ENCODE measurements at places on chromosomes 16 and 17.

- H3K27ac ChIP-seq: no peak overlapping the region
- no peaks in the 10 kb centered on the region for H3K27me3 ChIP-seq
- no peak for DNase-seq
Measured at GRCh38 chr17:32185875-32186274, 43.6 kb downstream of the RHOT1 start.

GRCh38 chr17:51088287-51088686 is 32.4 kb downstream of the SPAG9 start:
- H3K27me3 ChIP-seq: no peaks in the 10 kb centered on the region
- no peak overlapping the region for H3K27ac ChIP-seq
- H3K4me3 ChIP-seq: no peak overlapping the region
- no peak for DNase-seq
- H3K4me1 ChIP-seq: peaks cover 7% of the 10 kb centered on the region

DNA sequence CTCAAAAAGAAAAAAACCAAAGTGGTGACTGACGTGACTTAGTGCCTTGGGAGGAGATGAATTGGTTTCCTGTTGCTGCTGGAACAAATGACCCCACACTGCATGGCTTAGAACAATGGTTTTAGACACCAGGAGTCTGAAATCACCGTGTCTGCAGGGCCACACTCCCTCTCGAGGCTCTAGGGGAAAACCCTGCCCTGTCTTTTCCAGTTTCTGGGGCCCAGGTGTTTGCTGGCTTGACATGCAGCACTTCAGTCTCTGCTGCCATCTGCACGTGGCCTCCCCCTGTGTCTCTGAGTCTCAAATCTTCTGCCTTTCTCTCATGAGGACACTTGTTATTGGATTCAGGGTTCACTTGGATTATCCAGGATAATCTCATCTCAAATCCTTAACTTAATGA is 323.8 kb upstream of the TNRC6C start:
- no peaks in the 10 kb centered on the region for H3K36me3 ChIP-seq
- no peaks in the 10 kb centered on the region for H3K4me1 ChIP-seq
- no peak for DNase-seq
- no peak overlapping the region for H3K4me3 ChIP-seq
- H3K27me3 ChIP-seq: no peaks in the 10 kb centered on the region

DNA sequence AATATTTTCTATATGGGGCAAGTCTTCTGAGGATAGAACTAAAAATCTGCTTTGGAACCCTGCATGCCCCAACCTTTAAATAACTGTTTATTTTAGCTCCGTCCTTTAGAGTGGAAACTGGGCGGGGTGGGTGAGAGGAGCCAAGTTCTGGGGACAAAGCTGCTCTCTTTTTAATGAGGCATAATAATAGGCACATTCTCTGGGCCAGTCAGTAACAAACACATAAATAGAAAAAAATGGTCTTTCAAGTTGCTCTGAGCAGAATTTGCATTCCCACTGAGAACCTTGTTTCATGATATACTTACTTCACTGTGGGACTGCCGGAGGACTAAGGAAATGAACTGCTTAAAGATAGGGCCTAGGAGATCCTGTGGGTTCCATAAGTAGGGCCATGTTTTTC is 51.5 kb downstream of the KNOP1 start:
- no peak overlapping the region for H3K4me3 ChIP-seq
- peak overlapping the region; percentile 10 for H3K27ac ChIP-seq
- no peak for DNase-seq
- H3K36me3 ChIP-seq: peaks cover 11% of the 10 kb centered on the region

DNA sequence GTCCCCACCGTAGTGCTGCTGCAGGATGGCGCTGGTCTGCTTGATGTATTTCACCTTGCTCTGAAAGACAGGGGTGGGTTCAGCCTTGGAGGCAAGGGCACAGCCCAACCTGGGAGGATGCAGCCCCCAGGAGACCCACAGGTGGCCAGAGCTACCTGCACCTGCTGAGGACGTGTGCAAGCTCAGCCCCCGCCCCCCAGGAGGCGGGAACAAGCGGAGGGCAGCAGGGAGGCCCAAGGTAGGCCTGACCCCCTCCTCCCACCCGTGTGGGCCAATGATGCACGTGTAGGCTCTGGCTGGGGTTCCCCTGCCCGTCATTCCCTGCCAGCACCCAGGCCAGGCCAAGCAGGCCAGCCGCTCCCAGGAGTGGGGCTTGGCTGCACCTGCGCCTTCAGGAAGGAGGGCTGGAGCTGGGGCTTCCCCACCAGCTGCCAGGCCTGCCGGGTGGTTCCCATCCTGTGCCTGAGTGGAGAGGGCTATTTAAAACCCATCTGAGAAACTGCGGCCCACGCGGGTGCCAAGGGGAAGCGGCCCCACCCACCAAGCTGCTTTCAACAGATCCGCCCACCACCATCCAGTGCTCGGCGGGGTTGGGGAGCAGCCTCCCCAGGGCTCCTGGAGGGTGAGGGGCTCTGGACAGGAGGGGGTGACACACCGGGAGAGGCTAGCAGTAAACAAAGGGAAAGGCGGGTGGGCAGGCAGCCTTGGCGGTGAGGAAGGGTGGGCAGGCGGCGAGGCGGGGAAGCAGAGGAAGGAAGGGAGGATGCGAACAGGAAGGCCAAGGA is 3.8 kb downstream of the NTHL1 start:
- DNase-seq: no peak
- H3K27me3 ChIP-seq: no peaks in the 10 kb centered on the region
- no peaks in the 10 kb centered on the region for H3K36me3 ChIP-seq
- H3K4me3 ChIP-seq: no peak overlapping the region
- H3K4me1 ChIP-seq: peaks cover 15% of the 10 kb centered on the region

- peak; percentile 24 for DNase-seq
Measured at GRCh38 chr17:45784741-45785479, 790 bp downstream of the CRHR1 start.

- DNase-seq: peak; percentile 64
- peak within 1 kb of the TSS; percentile 95 for H3K4me3 ChIP-seq
Measured at GRCh38 chr16:57485916-57486857, at the start of gene DOK4. Gene DOK4 (minus strand): TSS chr16:57486493. CDS start chr16:57479507, 6,986 bp downstream.

- H3K4me3 ChIP-seq: peak within 1 kb of the TSS; percentile 69
- no peaks in the 10 kb centered on the region for H3K36me3 ChIP-seq
- DNase-seq: no peak
- no peak within 1 kb of the TSS for H3K27ac ChIP-seq
- peaks cover 78% of the 10 kb centered on the region for H3K27me3 ChIP-seq
Measured at GRCh38 chr17:73644145-73645049, at the start of gene SDK2. Gene SDK2 (minus strand): TSS chr17:73644445. CDS start chr17:73644088, 357 bp downstream.

DNA sequence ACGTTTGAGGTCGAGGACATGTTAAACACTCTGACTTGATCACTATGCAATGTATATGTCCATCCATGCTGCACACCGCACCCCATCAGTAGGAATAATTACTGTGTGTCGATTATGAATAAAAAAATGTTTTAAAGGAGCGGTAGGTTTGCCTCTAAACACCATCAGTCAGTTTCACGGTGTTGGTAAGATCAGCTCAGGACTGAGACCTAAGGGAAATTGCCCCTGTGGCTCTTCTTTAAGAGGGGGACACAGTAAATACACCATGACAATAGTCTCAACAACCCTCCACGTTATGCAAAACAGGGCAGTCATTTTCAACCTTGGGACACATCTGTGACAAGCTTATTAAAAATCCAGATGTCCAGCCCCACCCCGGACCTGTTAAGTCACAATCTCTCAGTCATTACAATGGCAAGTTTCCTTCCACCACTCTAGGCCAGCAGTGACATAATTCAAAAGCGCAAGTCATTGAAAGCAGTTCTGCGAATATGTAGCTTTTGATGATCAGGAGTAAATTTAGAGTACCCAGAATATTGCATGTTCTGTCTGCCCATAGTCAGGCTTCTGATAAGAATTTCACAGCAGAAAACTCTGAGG is 1.2 kb downstream of the ATMIN start:
- H3K27ac ChIP-seq: no peak overlapping the region
- peaks cover 11% of the 10 kb centered on the region for H3K36me3 ChIP-seq
- peaks cover 22% of the 10 kb centered on the region for H3K4me1 ChIP-seq
- no peaks in the 10 kb centered on the region for H3K27me3 ChIP-seq
- DNase-seq: no peak

GRCh38 chr17:3693829-3694231 is 2.1 kb downstream of the P2RX5 start:
- H3K27ac ChIP-seq: peak overlapping the region; percentile 79
- peak overlapping the region; percentile 86 for H3K4me3 ChIP-seq
- DNase-seq: peak; percentile 49
- H3K27me3 ChIP-seq: no peaks in the 10 kb centered on the region

DNA sequence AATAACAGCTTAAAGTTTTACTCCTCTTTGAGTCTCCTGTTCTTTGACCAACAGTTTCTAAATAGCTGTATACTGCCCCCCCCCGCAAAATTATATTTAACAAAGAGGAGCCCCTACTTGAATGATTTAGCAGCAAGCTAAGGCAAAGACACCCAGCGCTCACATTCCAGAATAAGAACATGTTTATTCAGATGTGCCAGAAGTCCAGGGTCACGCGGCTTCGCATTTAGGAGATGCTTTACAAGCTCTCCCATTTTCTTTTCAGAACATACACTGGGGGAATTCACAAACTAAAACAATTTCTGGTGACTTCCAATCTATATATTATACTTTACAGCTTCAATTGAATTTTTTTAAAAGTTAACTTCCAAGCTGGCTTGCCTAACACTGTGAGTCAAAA is 5.3 kb downstream of the PLD6 start:
- no peak for DNase-seq
- no peaks in the 10 kb centered on the region for H3K27me3 ChIP-seq
- H3K36me3 ChIP-seq: peaks cover 19% of the 10 kb centered on the region
- no peak overlapping the region for H3K4me3 ChIP-seq

DNA sequence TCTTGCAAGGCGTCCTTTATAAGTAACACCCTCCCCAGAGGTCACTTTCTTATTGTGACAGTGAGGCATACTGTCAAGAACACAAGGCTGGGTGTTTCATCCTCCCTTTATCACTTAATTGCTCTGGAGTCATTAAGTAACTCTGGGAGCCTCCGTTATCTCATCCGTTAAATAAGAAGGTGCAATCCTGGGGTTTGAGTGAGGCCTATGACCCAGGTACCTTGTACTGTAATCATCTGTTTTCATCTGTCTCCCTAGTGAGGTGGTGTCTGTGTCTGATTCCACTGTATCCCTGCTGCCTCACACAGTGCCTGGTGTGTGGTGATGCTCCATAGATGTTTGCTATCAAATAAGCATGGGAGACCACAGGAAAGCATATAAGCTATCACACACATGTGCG is 17.7 kb downstream of the TNS4 start:
- peaks cover 5% of the 10 kb centered on the region for H3K36me3 ChIP-seq
- no peak overlapping the region for H3K4me3 ChIP-seq
- DNase-seq: no peak

DNA sequence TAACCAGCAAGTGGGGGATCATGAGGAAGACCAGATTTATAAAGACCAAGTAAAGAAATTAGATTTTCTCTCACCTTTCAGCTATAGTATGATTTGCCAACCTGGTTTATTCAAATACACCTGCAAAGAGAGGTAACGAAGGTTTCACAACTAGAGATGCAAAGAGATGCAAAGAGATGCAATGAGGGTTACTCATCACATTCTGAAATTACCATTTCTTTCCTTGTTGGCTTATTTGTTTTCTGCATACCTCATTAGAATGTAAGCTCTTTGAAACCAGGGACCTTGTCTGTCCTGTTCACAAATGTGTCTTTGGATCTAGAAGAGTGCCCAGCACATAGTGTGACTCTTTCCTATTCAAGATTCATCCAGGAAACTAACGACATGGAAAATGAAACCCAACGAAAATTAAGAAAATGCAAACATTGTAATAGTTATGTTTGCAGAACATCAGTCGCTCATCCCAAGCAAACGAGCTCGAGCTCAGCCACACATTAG is 9.0 kb upstream of the LONP2 start:
- peaks cover 4% of the 10 kb centered on the region for H3K36me3 ChIP-seq
- H3K27ac ChIP-seq: no peak overlapping the region
- H3K27me3 ChIP-seq: peaks cover 3% of the 10 kb centered on the region
- DNase-seq: no peak
- H3K4me3 ChIP-seq: no peak overlapping the region
- no peaks in the 10 kb centered on the region for H3K4me1 ChIP-seq

GRCh38 chr17:78939615-78940014 is 14.4 kb upstream of the TIMP2 start:
- DNase-seq: no peak
- H3K4me1 ChIP-seq: peaks cover 2% of the 10 kb centered on the region
- H3K27ac ChIP-seq: no peak overlapping the region
- no peak overlapping the region for H3K4me3 ChIP-seq
- H3K36me3 ChIP-seq: no peaks in the 10 kb centered on the region

- H3K36me3 ChIP-seq: no peaks in the 10 kb centered on the region
- peaks cover 11% of the 10 kb centered on the region for H3K4me1 ChIP-seq
- H3K4me3 ChIP-seq: no peak overlapping the region
- no peak for DNase-seq
Measured at GRCh38 chr16:50396761-50397535, 28.2 kb upstream of the BRD7 start.

DNA sequence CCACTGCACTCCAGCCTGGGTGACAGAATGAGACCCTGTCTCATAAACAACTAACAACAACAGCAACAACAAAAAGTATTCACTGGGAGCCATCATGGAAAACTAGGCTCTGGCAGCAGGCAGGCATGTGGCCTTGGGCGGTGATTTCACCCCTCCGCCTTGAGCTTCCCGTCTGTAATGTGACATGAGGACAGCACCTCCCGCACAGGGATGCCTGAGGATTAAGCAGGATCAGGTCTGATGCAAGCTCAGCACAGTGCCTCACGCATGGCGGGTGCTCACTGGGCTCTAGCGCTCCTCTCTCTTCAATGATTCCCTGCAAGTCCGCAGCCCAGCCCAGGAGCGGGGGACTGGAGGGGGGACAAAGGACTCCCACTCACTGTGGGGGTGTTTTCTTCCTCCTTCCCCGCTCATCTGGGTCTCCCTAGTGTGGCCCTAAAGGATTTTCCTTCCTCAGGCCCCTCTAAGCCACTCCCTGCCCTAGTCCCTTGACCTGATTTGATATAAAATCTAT is 2.8 kb downstream of the PLCD3 start:
- H3K4me3 ChIP-seq: no peak overlapping the region
- H3K36me3 ChIP-seq: peaks cover 15% of the 10 kb centered on the region
- DNase-seq: no peak
- H3K27ac ChIP-seq: no peak overlapping the region
- peaks cover 3% of the 10 kb centered on the region for H3K4me1 ChIP-seq

- no peak overlapping the region for H3K4me3 ChIP-seq
- H3K36me3 ChIP-seq: no peaks in the 10 kb centered on the region
- no peak for DNase-seq
- H3K4me1 ChIP-seq: no peaks in the 10 kb centered on the region
- H3K27ac ChIP-seq: no peak overlapping the region
Measured at GRCh38 chr16:60073376-60073775, 1339.3 kb upstream of the GOT2 start.

- no peak overlapping the region for H3K4me3 ChIP-seq
- H3K4me1 ChIP-seq: no peaks in the 10 kb centered on the region
- H3K27ac ChIP-seq: no peak overlapping the region
Measured at GRCh38 chr16:14324581-14324980, 253.5 kb downstream of the MRTFB start.

DNA sequence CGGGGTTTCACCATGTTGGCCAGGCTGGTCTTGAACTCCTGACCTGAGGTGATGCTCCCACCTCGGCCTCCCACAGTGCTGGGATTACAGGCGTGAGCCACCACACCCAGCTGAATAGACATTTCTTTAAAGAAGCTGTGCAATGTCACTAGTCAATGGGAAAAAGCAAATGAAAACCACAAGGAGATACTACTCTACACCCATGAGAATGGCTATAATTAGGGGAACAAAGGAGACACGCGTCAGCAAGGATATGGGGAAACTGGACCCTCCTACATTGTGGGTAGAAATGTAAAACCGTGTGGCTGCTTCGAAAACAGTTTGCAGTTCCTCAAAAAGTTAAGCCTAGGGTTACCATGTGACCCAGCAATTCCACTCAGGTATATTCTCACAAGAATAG is 103.4 kb downstream of the VPS53 start:
- H3K4me1 ChIP-seq: peaks cover 1% of the 10 kb centered on the region
- peaks cover 5% of the 10 kb centered on the region for H3K36me3 ChIP-seq
- no peak overlapping the region for H3K4me3 ChIP-seq
- no peak for DNase-seq
- H3K27ac ChIP-seq: no peak overlapping the region

Measured in effector memory CD8-positive, alpha-beta T cell (primary cell).